ENCODE measurements at places on chromosomes 13 and 19.

- DNase-seq, result no peak
These were observed 2.7 kb upstream of the PLA2G4C start for GRCh38 chr19:48113190-48113917.

GRCh38 chr19:16384688-16385087, 60.1 kb downstream of the KLF2 start:
- no peak for DNase-seq

DNA sequence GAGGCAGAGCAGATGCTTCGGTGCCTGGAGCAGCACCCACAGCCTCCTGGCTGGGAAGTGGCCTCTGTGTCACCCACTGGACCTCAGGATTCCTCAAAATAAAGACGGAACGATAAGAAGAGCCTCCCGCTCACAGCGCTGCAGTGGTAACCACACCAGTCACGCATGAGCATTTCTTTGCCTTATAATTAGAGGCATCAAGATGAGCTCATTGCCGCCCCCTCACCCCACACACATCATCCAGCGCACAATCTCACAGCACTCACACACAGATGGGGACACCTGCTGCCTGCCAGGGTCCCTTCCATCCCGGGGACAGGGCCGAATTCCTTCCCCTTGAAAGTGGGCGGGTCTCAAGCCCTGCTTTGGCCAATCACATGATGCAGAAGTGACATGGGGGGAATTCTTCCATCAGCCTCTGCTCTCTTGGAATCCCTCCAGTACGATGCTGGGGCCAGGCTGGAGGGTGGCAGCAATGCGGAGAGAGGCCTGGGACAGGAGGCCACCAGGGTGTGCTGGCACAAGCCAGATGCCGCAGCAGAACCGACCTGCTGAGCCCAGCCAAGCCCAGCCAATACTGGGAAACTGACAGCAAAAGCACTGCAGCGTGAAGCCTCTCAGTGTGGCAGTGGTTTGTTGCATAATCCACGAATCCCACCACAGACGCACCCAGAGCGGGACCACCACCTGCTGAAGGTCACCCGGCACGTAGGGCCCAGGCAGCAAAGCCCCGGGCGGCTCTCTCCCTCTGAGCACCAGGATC, 16.0 kb downstream of the PIP5K1C start:
- DNase-seq, result no peak

DNA sequence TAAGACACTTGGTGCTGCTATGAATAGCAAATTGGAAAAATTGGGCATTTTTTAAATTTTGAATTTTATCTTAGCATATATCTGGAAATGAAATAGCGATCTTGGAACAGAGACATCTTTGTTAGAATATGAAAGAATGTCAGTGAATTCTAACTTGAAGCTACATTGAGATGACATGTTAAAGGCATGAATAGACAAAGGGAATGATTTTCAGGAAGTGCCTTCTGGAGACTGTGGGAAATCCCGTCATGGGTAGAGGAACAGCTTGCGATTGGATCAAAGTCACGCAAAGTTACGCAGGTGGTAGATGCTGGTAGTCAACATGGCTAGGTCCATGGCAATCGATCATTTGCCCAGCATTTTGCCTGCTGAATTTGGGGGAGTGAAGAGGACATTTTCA, 43.5 kb downstream of the LRCH1 start:
- DNase-seq, result no peak

DNA sequence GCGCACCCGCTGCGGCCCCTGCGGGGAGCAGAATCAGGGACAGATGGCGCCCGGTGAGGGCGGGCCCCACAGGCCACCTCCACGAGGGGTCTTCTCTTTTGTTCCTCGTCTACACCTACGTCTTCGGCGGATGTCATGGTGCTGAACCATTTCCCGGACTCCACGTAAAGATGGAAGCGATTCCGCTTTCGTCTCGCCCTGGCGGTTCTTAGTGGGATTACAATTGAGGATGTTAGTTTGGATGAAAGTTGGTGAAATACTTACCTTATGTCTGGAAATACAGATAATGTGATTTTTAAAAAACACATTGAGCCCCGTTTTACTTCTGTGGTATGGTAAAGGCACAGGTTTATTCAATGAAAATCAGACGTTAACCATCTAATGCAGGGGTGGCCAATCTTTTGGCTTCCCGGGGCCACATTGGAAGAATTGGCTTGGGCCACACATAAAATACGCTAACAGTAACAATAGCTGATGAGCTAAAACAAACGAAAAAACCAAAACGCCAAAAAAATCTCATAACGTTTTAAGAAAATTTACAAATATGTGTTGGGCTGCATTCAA, 1.4 kb upstream of the ZMYM5 start:
- DNase-seq, result no peak

DNA sequence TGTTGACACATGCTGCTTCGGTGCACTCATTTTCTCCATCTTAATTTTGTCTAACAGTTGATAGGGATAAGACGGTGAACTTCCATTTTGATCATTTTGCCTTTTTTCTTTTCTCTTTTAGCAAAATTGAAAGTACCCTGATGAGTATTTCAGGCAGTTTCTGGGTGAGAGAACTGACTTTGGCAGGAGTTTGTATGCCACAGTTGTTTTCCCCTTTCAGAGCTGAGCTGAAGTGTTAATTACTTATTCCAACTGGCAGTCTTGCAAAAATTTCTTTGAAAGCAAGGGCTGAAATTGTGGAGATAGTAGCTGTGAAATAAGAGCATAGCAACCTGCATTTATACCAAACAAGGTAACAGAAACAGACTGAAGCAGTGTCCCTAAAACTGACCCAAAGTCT, 180.2 kb downstream of the SLITRK5 start:
- DNase-seq, result no peak

DNA sequence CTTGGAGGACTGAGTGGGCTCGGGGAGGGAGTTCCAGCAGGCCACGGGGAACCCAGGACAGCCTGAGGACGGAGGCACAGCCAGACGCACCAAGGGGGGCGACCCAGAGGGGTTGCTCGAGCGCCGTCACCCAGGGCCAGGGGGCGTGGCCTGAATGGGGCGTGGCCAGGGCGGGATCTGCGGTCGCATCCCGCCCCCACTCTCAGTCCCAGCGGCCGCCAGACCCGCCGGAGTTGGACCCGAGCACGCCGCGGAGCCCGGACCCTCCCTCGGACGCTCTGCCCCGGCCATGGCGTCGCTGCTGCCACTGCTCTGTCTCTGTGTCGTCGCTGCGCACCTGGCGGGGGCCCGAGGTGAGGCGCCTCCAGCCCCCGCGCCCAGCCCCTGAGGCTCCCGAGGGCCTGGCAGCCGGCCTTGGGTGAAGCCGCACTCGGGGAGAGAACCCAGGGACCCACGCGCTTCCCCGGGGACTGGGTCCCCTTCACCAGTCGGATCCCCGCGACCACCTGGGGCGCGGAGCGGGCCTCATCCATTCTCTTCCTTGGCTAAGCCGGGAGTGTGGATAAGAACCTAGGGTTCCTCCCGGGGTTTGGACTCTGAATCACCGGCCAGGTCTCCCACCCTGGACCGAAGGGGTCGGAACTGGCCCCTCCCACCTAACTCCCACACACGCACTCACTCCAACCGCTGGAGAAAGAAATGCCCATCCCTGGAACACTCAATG, at the start of gene CILP2:
CILP2 (plus strand) TSS at position 205 of the 724 bp plus-strand sequence; CDS start at position 290, 85 bp downstream.
- DNase-seq, result no peak

DNA sequence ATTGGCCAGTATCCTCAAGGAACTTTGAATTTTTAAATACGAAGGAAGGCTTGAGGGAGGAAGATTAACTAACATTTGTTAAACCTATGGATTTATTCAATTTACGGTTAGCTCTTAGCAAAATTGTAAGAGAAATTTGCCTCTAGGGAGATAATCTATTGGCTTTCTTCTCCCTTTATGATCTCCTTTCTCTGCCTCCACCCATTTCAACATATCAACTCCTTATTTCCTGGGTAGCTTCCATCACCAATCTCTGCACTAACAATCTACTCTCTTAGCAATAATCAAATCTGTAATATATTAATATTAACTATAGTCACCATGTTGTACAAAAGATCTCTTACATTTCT, 233.9 kb upstream of the CSNK1A1L start:
- no peak for DNase-seq

GRCh38 chr13:46146898-46147297, 35.1 kb downstream of the LCP1 start:
- no peak for DNase-seq

DNA sequence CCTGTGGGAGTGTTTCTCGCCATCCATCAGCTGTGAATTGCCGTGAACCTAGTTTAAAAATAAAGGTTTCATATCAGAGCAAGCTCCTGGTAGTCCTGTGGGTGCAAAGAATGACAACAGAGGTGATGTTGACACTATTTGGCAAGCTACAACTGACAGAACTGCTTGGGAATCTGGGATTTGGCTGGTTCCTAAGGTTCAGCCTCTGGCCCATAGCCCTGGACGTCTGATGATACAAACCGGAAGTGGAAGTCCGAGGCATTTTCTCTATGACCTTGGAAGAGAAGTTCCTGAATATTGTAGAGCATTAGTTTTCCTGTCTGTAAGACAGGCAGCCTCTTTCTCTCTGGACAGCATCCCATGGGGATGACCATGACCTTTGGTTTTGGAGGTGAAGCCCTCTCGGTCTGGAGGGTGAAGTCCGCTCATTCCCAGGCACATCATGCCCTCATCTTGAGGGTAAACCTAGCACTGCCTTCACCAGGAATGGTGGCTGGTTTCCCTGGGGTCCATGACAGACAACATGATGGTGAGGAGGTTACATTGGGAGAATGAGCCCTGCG, 29.1 kb downstream of the GATAD2A start:
- DNase-seq, result no peak

GRCh38 chr13:105956921-105957320, 578.5 kb downstream of the EFNB2 start:
- DNase-seq, result no peak
